Panc1 (cell line): ENCODE measurements at places on chromosomes 4 and X. TPM values are rescaled to one million over a fixed set of nuclear protein-coding genes. Genes with fewer than 3 reads are reported as not detected.

The NXF2B gene
- total RNA-seq, result not detected

The MFAP3L gene
- total RNA-seq, result 7.9 TPM

The TEX13C gene
- not detected for total RNA-seq

The ARSJ gene
- total RNA-seq, result 43.9 TPM

The CSAG1 gene
- total RNA-seq, result not detected

The KLHL13 gene
- total RNA-seq, result 0.82 TPM

The SSX4 gene
- total RNA-seq, result 0.15 TPM

The FHIP1A gene
- total RNA-seq, result 0.39 TPM

The OTC gene
- not detected for total RNA-seq

The FDCSP gene
- not detected for total RNA-seq

The RAB41 gene
- total RNA-seq, result not detected

The SMIM31 gene
- not detected for total RNA-seq

The COX7B2 gene
- total RNA-seq, result not detected
